ENCODE measurements at places on chromosomes 4 and X. TPM values are rescaled to one million over a fixed set of nuclear protein-coding genes. Genes with fewer than 3 reads are reported as not detected.

DNA sequence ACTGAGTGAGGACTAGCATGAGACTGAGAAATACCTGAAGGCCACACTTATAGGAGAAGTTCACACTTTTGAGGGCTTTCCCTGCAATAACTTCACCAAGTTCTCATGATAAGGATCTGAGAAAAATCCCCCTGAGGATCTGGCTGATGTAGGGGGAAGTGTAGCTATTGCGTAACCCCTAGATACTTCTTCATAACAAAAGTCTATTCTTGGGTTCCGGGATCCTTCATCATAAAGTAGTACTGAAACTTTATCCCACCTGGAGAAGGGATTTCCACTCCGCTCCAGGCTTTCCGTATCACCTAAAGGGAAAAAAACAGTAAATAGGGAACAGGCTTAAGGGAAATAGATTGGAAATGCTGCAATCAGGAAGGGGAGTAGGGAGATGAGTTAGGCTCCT is 13.3 kb downstream of the USP27X start:
- no peak overlapping the region for H3K4me3 ChIP-seq
- H3K27me3 ChIP-seq = no peaks in the 10 kb centered on the region
- DNase-seq = no peak
- H3K4me1 ChIP-seq = no peaks in the 10 kb centered on the region
- H3K27ac ChIP-seq = no peak overlapping the region

Gene HMGN5
- total RNA-seq = 8.0 TPM

Gene CORIN
- not detected for total RNA-seq

- H3K4me1 ChIP-seq = peaks cover 3% of the 10 kb centered on the region
- H3K27me3 ChIP-seq = no peaks in the 10 kb centered on the region
- no peaks in the 10 kb centered on the region for H3K36me3 ChIP-seq
- no peak for DNase-seq
- H3K27ac ChIP-seq = no peak overlapping the region
Measured at GRCh38 chr4:144709793-144710525, 64.0 kb downstream of the HHIP start.

All from ovary (tissue), 10 donors.